ENCODE measurements at places on chromosomes 5 and 9. TPM values are rescaled to one million over a fixed set of nuclear protein-coding genes. Genes with fewer than 3 reads are reported as not detected.

SPEF2 gene
- 12.7 TPM for total RNA-seq

NKD2 gene
- total RNA-seq: not detected

C9orf50 gene
- total RNA-seq: 0.36 TPM

PCDHA8 gene
- total RNA-seq: 0.36 TPM

ANKRD34B gene
- total RNA-seq: not detected

All from osteoblast (primary cell).